ENCODE measurements at places on chromosomes 7 and 10.

DNA sequence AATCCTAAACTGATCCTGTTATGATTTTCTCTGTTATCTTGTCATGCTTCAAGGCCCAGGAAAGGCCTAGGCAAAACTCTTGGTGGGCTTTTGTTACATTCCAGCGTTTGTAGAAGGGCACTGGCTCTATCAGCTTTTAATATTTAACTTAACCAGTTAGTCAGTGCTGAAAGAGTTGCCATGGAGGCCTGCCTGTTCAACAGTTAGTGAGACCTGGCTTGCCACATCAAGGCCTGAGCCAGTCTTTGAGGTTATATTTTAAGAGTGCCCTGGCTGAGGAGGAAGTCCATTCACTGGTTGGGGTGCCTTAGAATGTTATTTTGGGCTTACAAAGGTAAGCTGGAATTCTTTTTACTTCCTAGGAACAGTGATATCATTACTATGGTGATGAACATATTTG, 144.1 kb upstream of the NRG3 start:
- no peak for DNase-seq

DNA sequence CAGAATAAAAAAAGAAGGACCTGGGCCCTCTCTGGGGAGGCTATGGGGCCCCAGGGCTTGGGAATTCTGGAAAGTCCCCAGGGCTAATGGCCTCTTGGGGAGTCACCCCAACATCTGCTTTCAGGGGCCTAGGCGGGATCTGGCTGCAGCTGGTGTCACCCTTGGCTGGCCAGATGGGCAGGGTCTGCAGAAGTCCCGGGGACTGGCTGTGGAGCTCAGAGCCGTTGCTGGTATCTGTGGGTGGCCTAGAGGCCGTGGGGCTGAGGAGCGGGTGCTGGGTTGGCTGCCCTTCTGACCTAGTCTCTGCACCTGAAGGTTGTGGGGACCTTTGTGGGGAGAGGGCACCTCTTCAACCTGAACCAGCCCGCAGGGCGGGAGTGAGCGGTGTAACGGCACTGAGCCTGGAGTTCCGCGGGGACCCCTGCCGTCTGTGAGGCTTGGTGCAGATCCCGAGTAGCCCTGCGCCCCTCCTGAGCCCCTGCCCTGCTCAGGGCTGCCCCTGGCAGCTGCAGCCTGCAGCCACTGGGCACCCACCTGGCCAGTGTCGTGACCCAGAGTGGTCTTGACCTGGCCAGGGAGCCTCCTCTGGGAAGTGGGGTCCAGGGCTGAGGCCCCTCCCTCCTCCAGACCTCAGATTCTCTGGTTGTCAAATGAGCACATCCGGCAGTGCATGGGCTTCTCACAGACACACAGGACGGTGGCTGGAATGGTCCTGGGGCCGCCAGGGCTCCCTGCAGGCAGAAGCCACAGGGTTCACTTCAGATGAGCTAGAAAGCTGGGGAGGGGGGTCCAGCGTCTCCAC, 51.5 kb downstream of the UNCX start:
- no peak for DNase-seq

- no peak for DNase-seq
These were observed 72.7 kb upstream of the NUPR2 start for GRCh38 chr7:56188823-56189346.

DNA sequence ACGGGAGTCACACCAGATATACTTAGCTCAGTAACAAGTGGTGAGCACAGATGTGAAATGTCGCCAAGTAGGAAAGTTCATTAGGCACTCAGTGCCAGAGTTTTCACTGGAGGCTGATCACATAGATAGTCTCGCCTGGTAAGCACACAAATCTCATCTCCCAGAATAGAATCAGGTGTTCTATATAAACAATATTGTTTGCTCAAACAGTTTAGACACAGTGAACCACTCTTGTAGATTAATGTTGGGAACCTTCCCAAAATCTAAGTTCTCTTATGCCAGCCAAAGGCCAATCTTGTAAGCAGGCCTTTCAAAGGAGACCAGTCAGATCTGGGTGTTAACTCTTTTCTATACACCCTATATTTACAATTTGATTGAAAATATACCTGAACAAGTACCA, 716.5 kb upstream of the GRM3 start:
- DNase-seq = no peak

GRCh38 chr7:93461350-93461749, 113.2 kb downstream of the CALCR start:
- DNase-seq = no peak

GRCh38 chr10:21427804-21428481, 97.5 kb downstream of the SKIDA1 start:
- DNase-seq = no peak

GRCh38 chr10:92873029-92873428, 24.7 kb downstream of the EXOC6 start:
- no peak for DNase-seq

- DNase-seq = no peak
These were observed 80.8 kb downstream of the CHST15 start for GRCh38 chr10:124012583-124012982.

GRCh38 chr7:31236868-31237267, 103.7 kb downstream of the NEUROD6 start:
- no peak for DNase-seq

- no peak for DNase-seq
These were observed 9.2 kb downstream of the IKZF5 start for GRCh38 chr10:122999347-122999746.

DNA sequence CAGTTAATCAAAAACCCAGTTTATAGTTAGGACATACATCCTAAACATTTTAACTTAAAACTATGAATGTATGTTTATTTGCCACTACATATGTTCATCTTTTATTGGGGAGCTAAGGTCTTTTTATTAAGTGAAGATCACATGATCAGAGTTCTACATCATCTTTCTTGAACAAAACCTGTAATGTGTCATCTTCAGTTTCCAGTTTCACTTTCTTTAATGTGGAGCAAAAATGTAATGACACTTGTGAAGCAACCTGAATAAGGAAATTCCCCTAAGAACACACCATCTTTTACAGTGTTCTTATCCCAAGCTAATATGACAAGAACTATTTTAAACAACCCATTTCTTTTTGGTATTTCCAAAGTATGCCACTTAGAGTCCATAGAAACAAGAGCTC, 166.7 kb upstream of the BET1 start:
- DNase-seq = no peak

GRCh38 chr7:55187701-55188491, 169.1 kb downstream of the EGFR start:
- no peak for DNase-seq

DNA sequence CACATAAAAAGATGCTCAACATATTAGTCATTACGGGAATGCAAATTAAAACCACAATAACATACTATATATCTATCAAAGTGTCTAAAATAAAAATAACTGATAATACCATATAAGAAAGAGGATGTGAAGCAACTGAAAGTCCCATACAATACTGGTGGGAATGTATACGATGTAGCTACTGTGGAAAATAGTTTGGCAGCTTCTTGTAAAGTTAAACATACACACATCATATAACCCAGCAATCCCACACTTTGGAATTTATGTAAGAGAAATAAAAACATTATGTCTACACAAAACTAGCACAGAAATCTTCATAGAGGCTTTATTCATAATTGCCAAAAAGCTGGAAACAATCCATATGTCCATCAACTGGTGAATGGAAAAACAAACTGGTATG, 10.5 kb upstream of the COMMD3 start:
- no peak for DNase-seq

- no peak for DNase-seq
These were observed 87.8 kb downstream of the CHRM2 start for GRCh38 chr7:136956232-136956631.

- DNase-seq = no peak
These were observed 24.3 kb upstream of the PDZD8 start for GRCh38 chr10:117399341-117400196.

Data from activated T-helper 1 cell treated with anti-CD3 and anti-CD28 coated beads, Interleukin-2, amount 50 U/mL, for 16 hours (primary cell).